ENCODE measurements at places on chromosomes 11 and 22. TPM values are rescaled to one million over a fixed set of nuclear protein-coding genes. Genes with fewer than 3 reads are reported as not detected.
A peak's percentile ranks its signal among the peaks of the same experiment; 100 is the strongest.

Gene MFRP
- not detected for total RNA-seq

Gene RIC3
- 15.7 TPM for total RNA-seq

Gene PARVA
- total RNA-seq = 10.4 TPM

Gene GSTT2B
- total RNA-seq = 23.2 TPM

Gene PGA5
- 0.30 TPM for total RNA-seq

DNA sequence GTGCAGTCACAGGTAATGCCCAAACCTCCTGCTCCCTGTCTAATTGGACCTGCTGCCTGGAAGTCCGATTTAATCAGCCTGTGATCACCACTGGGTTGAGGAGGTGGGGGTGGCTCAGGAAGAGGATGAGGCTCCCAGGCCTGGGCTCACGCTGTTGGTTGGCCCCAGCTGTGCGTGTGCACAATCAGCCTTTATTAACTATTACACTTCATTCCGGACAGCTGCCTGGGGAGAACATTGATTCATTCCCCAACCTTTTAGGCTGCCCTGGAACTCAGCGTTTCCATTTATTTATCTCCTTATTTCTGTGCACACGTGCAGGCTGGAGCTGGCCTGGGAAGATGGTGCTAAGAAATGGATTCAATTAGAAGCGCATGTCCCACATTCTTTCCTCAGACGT, 123.4 kb downstream of the DSCAML1 start:
- no peak for DNase-seq

- DNase-seq = no peak
These were observed 162.5 kb upstream of the ISX start for GRCh38 chr22:34903416-34903815.

- no peak for DNase-seq
These were observed 81.1 kb upstream of the CHRM4 start for GRCh38 chr11:46472662-46472994.

DNA sequence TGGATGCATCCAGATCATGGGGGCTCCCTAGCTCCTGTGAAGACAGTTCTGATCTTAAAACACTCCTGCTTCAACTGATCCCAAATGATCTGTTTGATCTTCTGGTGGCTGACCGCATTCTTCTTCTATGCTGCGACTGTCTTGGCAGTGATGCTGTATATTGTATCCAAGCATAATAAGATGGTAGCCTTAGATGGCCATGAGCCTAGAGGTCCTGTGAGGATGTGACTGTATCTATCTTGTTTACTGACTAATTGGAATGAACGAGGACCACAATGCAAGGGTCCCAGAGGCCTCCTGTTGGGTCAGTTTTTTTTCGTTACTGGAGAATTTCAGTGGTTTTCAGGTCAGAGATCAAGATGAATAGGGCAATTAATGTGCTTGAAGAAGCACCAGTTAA, 7.1 kb upstream of the MPEG1 start:
- DNase-seq = no peak

DNA sequence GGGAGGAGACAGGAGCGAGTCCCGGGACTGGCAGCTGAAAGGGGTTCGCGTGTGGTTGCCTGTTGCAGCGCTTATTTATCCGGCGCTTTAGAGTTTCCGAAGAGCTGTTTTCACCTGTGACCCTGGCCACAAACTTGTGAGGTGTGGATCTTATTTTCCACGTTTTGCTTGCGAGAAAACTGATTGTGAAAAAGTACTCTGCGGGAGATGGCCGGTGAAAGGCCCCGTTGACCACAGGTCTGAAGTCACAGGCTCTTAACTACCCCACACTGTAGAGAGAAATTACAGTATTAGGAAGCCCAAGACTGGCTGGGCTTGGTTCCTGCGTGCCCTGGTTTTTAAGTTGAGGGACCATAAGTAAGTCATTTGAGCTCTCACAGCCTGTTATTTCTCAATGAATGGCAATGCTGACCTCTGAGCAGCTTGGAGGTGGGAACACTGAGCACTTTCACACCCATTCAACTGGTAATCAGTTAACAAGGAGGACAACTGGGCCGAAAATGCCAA, 379 bp upstream of the RAB38 start:
- DNase-seq = no peak

Gene PCSK7
- 48.9 TPM for total RNA-seq

GRCh38 chr22:27075891-27076290, 418.5 kb downstream of the MIAT start:
- no peak for DNase-seq

Gene SCUBE1
- 9.6 TPM for total RNA-seq

DNA sequence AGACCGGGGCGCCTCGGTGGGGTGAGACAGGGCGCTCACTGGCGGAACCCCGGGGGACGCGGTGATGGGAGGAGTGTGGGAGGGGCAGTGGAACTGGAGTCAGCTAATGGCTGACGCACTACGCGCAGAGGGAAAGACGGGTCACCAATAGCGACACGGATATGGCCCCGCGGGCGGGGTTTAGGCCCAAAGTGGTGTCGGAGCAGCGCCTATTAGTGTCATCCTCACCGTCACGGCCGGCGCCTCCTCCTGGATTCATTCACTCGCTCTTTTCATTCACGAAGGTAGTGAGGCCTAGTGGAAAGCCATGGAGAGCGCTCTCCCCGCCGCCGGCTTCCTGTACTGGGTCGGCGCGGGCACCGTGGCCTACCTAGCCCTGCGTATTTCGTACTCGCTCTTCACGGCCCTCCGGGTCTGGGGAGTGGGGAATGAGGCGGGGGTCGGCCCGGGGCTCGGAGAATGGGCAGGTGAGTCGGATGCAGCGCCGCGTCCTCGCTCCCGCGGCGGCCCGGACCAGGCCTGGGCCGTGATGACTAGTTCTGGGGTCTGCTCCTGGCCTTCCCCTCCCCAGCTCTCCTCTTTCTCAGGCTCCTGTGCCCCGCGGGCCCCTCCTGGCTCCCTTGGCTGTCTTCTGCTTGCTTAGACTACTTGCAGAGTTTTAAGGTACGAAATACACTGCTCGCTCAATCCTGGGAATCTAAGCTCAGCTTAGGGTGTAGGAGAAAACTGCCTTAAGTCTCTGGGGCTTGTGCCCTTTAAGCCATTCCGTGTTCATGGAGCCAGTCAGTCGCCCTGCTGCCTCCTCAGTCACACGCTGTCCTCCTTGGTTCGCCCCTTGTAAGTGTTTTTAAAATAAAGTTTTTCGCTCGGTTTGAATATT, at the start of gene HSD17B12:
TSS of gene HSD17B12 (plus strand) at position 218 of the 880 bp plus-strand sequence. CDS start at position 308, 90 bp downstream.
- peak; percentile 100 for DNase-seq

DNA sequence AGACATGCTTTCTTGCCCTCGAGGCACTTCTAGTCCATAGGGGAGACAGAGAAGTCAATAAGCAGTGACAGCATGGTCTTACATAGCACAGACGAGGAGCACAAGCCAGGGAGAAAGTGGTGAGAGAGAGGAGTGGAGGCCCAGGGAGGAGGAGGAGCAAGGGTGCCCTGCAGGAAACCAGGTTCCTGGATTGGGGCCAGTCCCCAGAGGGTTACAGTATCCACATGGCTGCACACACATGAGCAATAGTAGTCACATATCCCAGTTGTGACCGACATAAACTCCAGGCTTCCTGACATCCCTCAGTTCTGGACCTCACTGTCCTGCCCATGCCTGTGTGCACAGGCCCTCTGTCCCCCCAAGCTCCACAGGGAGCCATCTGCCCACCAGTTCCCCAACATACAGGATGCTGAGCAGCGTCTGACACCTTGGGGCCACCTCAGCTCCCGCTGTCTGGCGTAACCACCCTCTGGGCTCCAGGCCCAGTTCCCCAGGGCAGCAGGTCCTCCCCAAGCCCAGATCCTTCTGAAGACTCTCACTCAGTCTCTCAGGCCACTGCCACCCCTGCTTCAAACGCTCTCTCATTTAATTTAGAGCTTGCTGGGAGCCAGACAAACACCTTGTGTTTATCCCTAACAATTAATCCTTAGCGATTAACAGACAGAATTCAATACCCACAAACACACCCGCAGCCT, 53.7 kb downstream of the DSCAML1 start:
- DNase-seq = no peak

Gene OR4B1
- total RNA-seq = not detected

Gene PGA4
- not detected for total RNA-seq

GRCh38 chr22:32996702-32997101, 61.5 kb downstream of the SYN3 start:
- no peak for DNase-seq

- DNase-seq = no peak
These were observed 97.5 kb downstream of the MPPED1 start for GRCh38 chr22:43509337-43509736.

GRCh38 chr11:122847466-122847865, 9.2 kb downstream of the CRTAM start:
- DNase-seq = no peak

DNA sequence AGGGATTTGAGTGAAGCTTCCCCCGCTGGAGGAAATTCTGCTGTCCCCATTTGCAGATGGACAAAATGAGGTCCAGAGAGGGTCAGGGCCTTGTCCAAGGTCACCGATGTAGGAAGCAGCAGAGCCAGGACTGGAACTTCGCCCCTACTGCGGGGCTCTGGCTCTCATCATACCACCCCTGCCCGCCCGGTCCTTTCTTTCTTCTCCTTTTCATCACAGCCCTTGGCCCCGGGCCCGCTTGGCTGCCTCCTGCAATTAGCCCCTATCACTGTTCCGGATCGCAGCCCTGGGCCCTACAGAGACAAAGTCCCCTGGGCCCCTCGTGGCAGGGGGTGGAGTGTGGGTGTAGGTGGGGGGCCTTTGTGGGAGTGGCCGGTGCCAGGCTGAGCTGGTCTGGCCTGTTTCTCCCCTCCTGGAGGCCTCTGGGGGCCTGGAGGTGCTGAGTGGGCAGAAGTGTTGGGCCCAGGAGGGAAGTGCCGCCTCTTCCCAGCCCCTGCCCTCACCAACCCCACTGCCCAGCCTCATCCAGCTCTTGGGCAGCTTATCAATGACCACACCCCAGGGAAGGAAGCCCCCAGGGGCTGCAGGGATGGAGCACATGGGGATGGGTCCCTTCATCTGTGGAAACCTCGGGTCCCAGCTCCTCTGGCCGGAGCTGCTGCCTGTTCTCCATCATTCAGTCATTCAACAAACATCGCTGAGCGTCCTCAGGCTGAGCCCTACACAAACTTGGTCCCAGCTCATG, 3.4 kb downstream of the EMID1 start:
- DNase-seq = no peak

Gene LRRC74B
- total RNA-seq = not detected

DNA sequence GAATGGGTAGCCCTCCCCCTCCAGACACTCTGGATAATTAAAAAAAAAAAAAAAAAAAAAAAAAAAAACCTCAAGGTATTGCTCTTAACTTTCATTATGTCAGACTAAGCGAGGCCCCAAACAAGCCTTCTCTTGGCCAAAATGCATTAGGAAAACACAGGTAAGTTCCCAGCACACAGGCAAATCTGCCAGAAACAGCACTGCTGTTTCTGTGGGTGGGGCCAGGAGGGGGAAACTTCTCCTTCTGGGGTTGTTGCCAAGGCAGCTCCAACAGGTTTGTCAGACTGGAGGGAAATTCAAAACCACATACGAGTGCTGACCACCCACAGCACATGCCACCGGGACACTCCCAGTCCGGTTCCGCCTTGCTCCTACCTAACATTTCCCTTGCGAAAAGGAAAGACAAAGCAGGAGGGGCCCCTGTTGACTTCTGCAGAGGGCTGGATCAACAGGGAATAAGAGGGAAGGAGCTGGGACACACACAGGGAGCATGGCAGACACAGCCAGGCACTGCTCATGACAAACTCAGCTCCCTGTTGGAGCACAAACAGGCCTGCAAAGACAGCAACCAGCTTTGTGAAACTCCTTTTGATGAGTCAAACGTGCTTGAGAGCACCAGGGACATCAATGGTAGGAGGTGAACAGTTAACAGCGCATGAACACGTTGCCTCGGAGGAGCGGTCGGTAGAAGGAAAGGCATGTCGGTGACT, 55.0 kb downstream of the MYH9 start:
- DNase-seq = peak; percentile 44

DNA sequence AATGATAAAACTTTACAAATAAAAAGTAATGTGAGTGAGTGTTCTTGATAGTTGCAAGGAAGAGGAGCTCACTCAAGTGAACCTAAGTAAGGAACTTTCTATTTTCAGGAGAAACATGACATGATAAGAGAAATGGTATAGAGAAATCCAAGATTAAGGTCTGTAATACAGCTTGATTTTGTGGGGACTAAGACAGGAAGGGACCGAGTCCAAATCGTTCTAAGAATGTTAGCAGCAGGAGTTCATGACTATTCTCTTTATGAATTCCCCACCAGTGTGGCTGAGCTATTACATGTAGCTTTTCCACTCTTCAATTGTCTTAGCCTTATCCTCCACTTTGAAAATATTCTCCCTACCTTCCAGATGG, 698.6 kb upstream of the ARHGAP42 start:
- DNase-seq = no peak

GRCh38 chr11:116190861-116191260, 581.9 kb downstream of the BUD13 start:
- DNase-seq = no peak

Gene TXNRD2
- 18.8 TPM for total RNA-seq

DNA sequence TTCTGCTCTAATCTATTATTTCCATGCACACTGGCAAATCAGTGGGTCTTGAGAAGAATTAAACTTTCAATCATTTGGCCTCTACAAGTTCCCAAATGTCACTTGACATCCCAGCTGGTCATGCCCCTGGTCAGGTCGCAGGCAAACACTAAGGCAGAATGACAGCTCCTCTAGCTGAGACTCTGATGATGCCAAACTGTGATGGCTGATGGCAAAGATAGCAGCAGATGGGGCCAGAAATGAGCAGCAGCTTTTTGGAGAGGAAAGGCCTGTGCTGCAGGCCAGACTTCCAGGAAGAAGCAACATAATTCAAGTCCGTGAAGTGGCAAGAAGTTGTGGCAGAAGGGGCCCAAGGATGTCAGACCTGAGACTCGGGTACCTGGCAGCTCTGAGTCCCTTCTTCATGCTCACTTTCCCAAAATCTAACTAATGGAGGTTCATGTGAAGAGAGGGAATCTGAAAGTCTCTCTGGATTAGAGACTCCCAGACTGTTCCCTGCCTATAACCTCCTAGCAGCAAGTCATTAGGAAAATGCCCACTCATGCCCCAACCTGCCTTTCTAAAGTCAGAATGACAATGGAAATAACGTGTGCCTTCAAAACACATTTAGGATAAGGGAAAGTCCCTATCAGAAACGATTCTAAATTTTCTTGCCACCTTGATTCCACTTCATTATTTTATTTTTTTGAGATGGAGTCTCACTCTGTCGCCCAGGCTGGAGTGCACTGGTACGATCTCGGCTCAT, 9.4 kb upstream of the PMM1 start:
- no peak for DNase-seq

DNA sequence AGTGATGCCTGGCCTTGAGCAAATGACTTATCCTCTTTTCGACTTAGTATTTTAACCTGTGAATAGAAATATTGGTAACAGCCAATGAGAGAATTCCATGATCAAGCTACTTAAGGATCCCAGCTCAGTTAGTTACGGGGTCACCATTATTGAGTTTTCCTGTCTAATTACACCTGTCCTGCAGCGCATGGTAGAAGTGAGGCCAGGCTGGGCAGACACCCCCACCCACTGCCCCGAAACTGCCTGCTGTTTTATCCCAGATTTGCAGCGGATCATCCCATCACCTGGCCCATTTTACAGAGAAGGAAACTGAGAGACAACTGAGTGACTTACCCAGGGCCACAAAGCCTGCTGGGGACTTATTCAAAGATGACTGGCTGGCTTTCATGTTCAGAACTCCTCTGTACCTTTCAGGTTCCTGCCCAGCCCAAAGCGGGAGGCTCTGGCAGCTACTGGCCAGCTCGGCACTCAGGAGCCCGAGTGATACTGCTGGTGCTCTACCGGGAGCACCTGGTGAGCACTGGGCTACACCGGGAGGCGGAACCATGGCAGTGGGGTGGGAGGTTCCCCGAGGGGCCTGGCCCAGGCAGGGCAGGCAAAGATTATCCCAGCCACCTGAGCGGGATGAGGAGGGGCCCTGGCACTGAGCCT, 1.4 kb downstream of the MUS81 start:
- no peak for DNase-seq

- no peak for DNase-seq
These were observed 12.4 kb downstream of the CYB561A3 start for GRCh38 chr11:61349189-61349751.

Measured in WTC11 (cell line).